ENCODE measurements at places on chromosomes 6 and 20.

- H3K4me1 ChIP-seq: no peaks in the 10 kb centered on the region
- no peaks in the 10 kb centered on the region for H3K27me3 ChIP-seq
- no peak overlapping the region for H3K4me3 ChIP-seq
- no peak overlapping the region for H3K27ac ChIP-seq
Observed at GRCh38 chr20:20969701-20970280, 136.4 kb downstream of the LINC00237 start.

GRCh38 chr6:50257322-50257721, 207.6 kb upstream of the DEFB112 start:
- H3K36me3 ChIP-seq: no peaks in the 10 kb centered on the region
- no peak overlapping the region for H3K4me3 ChIP-seq
- no peak for DNase-seq

DNA sequence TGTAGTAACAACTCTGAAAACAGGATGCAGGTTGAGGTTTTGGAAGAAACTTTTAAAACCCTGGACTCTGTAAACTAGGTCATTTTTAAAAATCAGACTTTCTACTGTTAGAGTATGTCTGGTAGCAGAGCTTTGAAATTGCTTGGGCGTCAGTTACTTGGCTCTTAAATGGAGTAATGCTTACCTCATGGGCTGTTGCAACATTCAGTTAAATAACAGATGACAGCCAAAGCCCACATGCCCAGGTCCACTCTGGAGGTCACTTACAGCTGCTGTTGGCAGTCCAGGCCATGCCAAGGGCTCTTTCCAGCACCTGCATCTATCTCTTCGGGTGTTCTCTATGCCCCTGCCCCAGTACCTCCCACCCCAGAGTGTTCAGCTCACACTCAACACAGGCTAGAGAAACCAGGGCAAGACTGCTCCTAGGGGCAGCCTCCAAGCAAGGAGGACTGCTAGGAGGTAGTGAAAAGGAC, 96.4 kb downstream of the BANF2 start:
- H3K4me1 ChIP-seq: no peaks in the 10 kb centered on the region
- H3K36me3 ChIP-seq: no peaks in the 10 kb centered on the region
- H3K4me3 ChIP-seq: no peak overlapping the region
- peaks cover 24% of the 10 kb centered on the region for H3K27me3 ChIP-seq
- no peak for DNase-seq
- H3K27ac ChIP-seq: no peak overlapping the region

GRCh38 chr6:111406200-111406721, 76.8 kb downstream of the REV3L start:
- H3K27me3 ChIP-seq: no peaks in the 10 kb centered on the region
- H3K4me1 ChIP-seq: peaks cover 14% of the 10 kb centered on the region
- H3K4me3 ChIP-seq: no peak overlapping the region
- no peak for DNase-seq
- peak overlapping the region; percentile 71 for H3K27ac ChIP-seq
- H3K36me3 ChIP-seq: peaks cover 62% of the 10 kb centered on the region

DNA sequence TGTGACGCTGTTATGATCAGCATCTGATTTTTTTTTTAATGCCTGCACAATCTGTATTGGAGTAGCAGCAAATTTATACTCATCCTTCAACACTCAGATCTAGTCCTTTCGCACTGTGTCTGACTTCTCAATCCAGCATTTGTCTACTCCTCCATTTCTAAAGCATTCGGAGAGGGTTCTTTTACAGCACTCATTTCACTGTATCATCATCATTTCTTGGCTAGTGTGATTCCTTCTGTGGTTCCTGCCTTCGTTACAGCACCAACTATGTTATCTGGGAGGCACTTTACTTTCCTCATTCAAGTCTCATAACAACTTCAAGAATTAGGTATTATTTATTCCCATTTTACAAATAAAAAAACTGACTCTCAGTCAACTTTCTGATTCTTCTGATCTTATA, 18.0 kb downstream of the NUDT3 start:
- peaks cover 8% of the 10 kb centered on the region for H3K4me1 ChIP-seq
- DNase-seq: no peak
- no peak overlapping the region for H3K4me3 ChIP-seq

Data from activated T-helper 2 cell treated with anti-CD3 and anti-CD28 coated beads, Interferon-gamma antibody, Interleukin-2, Interleukin-4, amounts not matched to agents 10 μg/mL and 5 μg/mL and 100 μg/mL, durations not matched to agents 14 hours and 24 hours and 36 hours (primary cell).